ENCODE measurements at places on chromosomes 2 and 18. TPM values are rescaled to one million over a fixed set of nuclear protein-coding genes. Genes with fewer than 3 reads are reported as not detected.

DNA sequence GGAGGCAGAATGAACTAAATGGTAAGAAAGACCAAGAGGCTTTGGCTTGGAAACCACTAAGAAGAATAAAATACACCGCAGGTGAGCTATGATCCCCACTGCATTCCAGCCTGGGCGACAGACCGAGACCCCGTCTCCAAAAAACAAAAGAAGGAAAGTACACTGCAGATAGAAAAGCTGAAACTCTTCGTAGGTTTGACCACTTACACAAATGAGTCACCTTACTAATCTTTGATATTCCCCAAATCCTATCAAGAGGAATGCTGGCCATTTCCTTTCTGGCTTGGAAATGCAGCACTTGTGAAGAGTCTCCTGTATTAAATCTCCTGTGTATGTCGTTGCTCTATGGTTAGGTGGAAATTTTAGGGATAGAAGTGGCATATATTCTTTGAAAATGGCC is 108.8 kb downstream of the MTCL1 start:
- no peak for DNase-seq

- no peak for DNase-seq
Observed at GRCh38 chr2:189698020-189698887, 23.8 kb downstream of the ANKAR start.

DNA sequence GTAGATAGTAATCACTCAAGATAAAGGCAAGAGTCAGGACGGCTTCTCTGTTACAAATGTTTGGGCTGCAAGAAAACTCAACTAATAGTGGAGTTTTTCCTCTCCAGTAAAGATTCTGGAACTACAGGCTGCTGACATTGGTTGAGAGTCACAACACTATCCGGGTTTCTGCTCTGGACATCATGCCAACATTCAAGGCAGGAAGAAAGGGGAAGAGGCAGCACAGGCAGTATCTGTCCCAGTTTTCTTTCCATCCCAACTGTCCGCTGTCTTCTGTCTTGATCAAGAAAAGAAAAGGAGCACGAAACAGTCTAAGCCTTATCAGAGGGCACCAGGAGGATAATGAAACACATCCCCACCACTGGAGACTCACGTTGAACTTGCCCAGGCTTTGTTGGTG is 132.1 kb downstream of the MAIP1 start:
- DNase-seq, result no peak

GRCh38 chr18:36650266-36650665 is 178.5 kb downstream of the TPGS2 start:
- no peak for DNase-seq

DNA sequence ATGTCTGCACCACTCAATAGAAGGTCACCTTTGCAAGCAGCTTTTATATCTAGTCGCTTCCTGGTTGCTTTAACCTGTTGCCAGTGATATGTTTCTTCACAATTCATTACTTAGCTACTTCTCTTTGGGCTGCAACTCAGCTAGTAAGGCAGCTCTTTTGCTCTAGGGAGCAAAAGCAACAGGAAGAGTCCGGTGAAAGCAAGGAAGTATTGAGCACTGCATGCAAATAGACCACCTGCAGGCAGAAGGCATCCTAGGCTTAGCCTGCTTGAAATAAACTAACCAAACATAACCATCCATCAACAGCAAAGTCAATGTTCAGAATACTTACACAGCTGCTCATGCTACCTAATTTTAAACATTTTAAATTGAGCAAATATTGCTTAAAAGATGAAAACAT is 529.2 kb upstream of the LINC00305 start:
- no peak for DNase-seq

- DNase-seq, result no peak
Observed at GRCh38 chr18:46672062-46672970, 15.3 kb upstream of the LOXHD1 start.

- no peak for DNase-seq
Observed at GRCh38 chr2:119025013-119025412, 83.0 kb downstream of the MARCO start.

- no peak for DNase-seq
Observed at GRCh38 chr2:165889158-165889557, 64.4 kb downstream of the TTC21B start.

- no peak for DNase-seq
Observed at GRCh38 chr2:205188239-205189138, 493.8 kb upstream of the NRP2 start.

DNA sequence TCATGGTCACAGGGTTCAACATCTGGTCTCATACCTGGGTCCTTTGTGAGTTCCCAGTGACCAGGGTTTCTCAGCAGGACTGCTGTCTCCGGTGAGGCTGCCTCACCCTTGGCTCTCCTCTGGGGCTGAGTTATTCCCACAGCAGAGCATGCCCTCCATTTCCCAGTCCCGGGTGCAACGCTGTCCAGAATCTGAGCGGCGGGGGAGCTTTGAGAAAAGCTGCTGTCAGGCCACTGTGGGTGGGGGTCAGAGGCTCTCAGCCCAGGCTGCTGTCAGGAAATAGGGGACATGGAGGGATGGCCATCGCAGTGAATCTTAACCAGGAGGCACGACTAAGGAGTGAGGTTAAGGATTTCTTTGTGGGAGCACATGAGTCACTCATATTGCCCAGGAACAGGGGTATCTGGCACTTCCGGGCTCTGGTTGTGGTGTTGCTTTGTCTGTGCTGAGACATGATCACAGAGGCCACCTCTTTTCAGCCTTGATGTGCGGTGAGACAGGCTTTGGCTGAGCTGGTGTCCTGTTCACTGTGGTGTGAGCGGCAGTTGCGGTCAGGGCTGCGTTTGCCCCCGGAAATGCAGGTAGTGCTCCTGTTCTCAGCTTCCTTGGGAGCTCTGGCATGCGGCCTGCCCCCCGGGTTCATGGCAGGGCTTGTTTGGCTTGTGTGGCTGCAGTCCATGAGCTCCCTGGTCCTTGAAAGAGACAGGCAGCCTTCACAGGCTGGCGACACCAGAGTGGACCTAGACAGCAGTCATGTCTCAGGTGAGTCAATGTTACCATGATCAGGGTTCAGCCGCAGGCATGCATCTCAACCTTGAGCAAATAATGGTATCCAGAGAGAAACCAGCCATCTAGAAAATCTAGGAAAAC is 310.7 kb upstream of the MYT1L start:
- no peak for DNase-seq

- DNase-seq, result no peak
Observed at GRCh38 chr2:9889812-9890261, 46.6 kb downstream of the TAF1B start.

- no peak for DNase-seq
Observed at GRCh38 chr2:239222706-239223309, 178.0 kb downstream of the HDAC4 start.

GRCh38 chr2:204051476-204051875 is 114.9 kb downstream of the ICOS start:
- no peak for DNase-seq

GRCh38 chr2:36322108-36322507 is 33.5 kb upstream of the CRIM1 start:
- DNase-seq, result no peak

DNA sequence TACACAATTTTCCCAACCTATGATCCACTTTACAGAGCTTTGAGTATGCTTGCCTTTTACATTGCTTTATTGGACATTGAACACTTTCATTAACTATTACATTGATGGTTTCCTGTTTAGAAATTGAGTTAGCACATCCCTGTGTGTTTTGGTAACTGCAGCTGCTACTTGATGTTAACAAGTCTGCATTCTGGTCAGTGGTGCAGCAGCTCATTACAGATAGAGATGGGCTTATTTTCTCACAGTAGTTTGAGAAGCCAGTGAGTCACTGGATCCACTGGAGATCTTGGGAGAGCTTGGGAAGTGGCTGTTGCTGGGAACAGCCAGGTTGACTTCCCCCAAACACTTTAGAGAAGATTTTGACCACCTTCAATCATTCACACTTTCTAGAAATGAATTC is 150.5 kb downstream of the ARHGAP15 start:
- DNase-seq, result no peak

GRCh38 chr2:219406861-219407230 is 11.3 kb upstream of the DES start:
- DNase-seq, result no peak

- DNase-seq, result no peak
Observed at GRCh38 chr2:23684395-23685176, 242.3 kb downstream of the ATAD2B start.

GRCh38 chr2:181818058-181818680 is 73.4 kb upstream of the ITPRID2 start:
- DNase-seq, result no peak

DNA sequence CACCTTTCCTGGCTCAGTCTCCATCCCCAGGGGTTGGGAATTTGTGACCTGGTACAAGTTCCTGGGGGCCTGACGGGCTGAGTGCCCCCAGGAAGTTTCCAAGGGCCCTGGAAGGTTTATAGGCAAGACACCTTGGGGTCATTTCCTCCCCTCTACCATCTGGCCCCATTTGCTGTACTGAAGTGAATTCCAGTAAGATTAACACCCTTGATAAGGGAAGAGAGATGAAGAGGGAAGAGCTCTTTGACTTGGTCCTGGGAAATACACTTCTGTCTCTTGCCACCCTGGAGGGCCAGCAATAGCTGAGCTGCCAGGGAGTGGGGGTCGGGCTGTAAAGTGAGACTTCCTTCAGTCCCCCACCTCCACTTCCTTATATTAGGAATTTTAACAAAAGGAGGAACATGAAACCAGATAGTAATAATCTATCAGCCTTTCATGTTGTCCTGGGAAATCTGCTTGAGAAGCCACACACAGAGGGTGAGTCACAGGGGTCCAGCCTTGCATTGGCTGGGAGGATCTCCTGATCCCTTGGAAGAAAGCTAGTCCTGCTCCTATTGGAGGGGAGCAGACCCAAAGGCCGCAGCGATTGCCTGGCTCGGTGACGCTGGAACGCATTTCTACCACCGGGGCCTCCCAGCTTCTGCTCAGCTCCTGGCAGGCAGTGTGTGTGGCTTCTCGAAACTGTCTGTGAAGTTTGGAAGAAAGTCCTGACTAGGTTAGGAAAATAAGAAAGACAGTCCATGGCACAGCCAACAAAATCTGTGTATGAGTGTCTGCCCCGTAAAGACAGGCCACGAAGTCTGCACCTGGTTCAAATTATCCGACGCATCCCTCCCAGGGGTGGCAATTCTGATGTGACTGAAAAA is 87.3 kb downstream of the ACAA2 start:
- no peak for DNase-seq

- no peak for DNase-seq
Observed at GRCh38 chr18:10301831-10302483, 152.5 kb upstream of the APCDD1 start.

- no peak for DNase-seq
Observed at GRCh38 chr2:43943809-43944452, 51.9 kb downstream of the LRPPRC start.

DNA sequence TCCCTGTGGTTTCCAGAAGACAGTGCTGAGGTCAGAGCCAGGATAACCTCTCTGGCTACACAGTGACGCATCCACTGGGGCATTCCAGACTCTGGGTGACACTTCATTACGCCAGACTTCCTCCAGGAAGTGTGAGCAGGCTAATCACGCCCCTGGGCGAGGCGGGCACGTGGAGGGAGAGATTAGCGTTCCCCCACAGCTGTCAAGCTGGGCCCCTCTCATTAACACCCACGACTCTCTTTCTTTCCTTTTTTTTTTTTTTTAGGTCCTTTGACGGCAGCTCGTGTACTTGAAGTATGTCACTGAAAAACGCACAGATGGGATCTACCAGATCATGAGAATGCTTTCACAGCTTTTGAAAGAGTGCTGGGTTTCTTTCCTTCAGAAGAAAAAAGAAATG is 274.6 kb downstream of the AFF3 start:
- no peak for DNase-seq

The UCN gene
- total RNA-seq, result 1.3 TPM

The PIEZO2 gene
- not detected for total RNA-seq

The MGAT4A gene
- 25.0 TPM for total RNA-seq

The PLEKHH2 gene
- total RNA-seq, result 0.26 TPM

The REEP1 gene
- total RNA-seq, result not detected

The C1QL2 gene
- not detected for total RNA-seq

The COL3A1 gene
- total RNA-seq, result not detected

The MAP2 gene
- not detected for total RNA-seq

The ZNF519 gene
- total RNA-seq, result 10.4 TPM

The GNAL gene
- total RNA-seq, result 1.2 TPM

The SLC5A7 gene
- not detected for total RNA-seq

All from natural killer cell treated with Interleukin-12 subunit alpha and Interleukin-12 subunit beta and Interleukin-15 and Interleukin-18, amount 100 ng/mL, for 72 hours (primary cell).